ENCODE measurements at places on chromosomes 11 and 22.

- no peak for DNase-seq
Observed at GRCh38 chr22:50531962-50532674, 2.3 kb upstream of the TYMP start.

DNA sequence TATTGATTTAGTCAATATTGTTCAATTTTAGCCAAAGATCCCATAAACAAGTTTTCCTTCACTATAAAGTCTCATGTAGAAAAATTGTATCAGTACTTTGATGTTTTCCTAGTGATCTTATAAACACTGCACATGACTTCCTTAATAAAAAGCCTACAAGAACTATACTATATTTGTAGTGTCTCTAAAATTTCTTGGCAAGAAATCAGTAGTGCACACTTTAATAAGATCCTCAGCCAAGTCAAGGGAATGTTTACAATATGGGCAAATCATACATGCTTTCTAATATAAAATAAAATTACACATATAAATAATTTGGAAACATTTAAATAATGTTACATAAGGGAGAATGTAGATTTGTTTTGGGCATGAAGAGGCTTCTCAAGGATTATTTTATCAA lies 203.0 kb upstream of the CCDC179 start:
- DNase-seq = no peak

GRCh38 chr11:93133488-93134109 lies 64.2 kb downstream of the SLC36A4 start:
- DNase-seq = no peak

DNA sequence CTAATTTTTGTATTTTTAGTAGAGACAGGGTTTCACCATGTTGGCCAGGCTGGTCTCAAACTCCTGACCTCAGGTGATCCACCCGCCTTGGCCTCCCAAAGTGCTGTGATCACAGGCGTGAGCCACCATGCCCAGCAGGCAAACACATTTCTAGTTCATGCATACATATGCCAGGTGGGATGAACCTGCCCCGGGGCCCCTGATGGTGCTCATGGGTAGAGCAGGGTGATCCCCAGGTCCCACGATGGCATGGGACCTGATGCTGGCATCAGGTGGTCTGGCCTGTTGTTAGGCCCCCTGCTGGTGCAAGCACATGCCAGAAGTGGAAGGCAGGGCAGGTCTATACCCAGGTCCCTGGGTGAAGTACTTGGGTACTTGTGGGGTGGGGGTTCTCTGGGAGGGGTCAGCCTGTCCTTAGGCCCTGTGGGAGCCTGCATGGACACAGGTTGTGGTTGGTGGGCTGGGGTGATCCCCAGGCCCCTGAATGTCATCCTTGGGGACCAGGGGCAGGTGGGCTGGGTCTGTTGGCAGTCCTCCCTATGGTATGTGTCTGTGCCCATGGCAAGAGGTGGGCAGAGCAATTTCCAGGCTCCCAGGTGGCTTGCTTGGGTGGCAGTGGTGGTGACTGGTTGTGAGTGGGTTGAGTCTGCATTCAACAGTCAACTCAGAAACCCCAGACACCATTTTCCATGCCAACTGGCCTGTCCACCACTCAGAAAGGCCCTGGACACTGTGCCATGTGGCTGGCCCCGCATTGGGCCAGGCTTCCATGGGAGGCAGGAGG lies 9.6 kb upstream of the RGL4 start:
- no peak for DNase-seq

DNA sequence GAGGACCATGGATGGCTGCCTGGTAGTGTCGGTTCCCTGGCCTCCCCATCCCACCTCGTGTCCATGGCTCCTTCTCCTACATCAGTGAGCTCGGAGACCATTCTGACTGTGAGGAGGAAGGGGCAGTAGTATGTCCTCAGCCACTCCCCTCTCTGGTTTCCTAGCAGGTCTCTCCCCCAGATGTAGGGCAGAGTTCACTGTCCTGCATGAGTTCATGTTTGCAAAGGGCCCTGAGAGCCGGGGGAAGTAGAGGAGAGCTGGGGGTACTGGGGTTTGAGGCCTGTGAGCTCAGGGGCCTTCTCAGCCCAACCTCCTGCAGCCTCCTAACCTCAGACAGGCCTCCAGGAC lies 18.4 kb upstream of the ST3GAL4 start:
- DNase-seq = no peak

DNA sequence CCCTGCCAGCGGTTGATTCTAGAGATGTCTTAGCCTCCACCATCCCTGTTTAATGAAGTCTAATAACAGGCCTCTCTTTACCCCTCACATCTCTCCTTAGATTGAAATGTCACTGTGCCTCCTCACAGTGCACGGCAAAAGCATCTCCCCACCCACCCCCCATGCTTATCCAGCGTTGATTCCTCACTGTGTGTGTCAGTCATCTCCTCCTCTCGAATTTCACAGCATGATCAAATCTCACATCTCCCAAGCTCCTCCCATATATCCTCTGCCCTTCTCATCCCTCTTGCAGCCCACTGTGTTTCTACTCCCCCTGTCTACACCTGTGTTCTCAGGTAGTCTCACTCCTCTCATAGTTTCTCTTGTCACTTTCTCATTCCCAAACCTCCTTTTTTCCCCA lies 84.6 kb downstream of the DBX1 start:
- no peak for DNase-seq

DNA sequence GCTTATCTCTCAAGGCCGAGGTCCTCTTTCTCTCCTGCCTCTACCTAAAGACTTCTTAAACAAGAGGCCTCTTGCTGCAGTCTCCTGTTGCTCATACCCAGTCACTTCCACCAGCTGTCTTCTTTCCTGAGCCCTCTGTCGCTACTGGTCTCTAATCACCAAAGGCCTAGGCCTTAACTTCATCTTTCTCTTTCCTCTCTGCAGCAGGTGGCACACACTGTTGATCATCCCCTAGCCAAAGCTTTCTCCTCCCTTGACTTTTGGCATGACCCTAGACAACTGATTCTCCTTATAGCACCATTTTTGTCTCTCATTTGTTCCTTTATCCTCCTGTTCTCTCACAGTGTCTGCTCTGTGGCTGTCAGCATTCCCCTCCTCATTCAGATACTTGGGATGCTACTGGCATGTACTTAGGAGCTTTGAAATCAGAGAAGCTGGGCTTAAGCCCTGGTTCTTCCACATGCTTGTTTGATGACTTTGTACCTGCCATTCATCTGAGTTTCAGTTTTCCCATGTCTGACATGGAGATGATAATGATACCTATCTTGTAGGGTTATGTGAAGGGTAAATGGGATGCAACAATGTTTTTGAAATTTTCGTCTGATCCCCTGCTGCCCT lies 22.4 kb downstream of the ENDOD1 start:
- no peak for DNase-seq

DNA sequence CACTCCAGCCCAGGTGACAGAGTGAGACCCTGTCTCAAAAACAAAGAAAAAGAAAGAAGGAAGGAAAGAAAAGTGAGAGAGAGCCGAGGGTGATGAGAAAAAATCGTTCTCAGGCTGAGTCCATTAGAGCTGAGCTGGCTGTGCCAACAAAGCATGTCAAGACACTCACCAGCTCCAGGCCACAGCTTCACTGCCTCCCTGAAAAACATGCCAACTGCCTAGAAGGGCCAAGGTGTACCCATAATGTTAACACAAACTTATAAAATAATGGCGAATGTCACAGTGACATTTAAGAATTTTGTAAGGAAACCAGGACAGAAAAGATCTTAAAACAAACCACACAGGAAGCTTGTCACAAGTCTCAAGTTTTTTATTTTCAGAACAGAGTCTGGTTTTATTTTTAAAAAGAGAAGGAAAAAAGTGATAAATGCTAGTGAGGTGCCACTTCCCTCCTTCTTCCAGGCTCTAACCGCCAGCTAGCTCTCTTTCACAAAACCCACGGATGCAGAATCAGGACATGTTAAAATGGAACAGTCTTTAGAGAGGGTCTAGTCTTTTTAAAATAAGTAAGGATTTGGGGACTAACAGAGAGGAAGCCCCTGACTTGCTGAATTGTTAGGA lies 5.1 kb downstream of the TMEM121B start:
- no peak for DNase-seq

- no peak for DNase-seq
Observed at GRCh38 chr11:111633756-111634362, 31.6 kb downstream of the SIK2 start.

DNA sequence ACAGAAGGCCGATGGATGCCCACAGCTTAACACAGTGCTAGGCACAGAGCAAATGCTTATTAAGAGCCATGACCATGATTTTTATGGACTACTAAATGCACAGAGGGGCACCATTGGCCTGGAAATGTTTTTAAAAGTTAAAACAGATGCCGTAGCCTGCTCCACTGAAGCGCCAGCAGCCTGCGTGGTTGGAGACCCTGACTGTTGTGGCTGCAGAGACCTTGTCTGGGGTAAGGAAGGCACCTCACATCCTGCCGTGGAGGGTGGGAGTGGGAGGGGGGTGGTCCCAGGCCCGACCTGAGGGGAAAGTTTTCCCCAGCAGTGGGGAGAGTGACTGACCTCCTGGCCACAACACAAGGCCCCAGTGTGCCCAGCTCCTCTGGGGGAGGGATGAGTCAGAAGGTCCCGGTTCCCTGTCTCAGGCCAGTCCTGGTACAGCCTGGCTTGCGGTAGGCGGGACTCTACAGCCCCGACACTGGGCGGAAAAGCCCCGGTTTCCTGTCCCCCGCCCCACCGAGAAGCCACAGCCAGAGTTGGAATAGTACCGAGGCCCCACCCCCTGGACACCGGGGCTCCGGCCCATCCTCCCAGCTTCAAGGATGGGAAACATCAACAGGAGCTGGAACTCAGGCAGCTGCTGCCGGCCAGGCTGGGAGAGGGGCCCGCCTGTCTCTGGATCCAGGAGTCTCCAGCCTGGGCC lies 7.0 kb downstream of the CHST1 start:
- peak; percentile 7 for DNase-seq

DNA sequence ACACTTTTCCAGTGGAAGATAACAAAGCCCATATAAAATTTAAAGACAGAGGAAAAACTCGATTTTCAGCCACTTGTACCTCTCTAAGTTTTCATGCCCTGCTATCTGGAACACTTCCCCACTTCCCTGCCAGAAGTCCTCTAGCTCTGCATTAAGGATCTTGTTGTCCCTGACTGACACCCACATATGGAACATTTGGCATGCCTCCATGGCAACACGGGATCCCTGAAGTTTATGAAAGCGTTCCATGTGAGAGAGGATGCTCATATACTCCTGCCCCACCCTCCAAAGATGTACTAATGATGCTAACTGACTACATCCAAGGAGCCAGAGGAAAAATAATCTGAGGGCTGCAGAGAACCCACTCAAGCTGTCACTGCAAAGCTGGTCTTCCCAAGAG lies 8.8 kb upstream of the C11orf91 start:
- no peak for DNase-seq

GRCh38 chr11:86064220-86064803 lies 4.6 kb downstream of the PICALM start:
- DNase-seq = no peak

DNA sequence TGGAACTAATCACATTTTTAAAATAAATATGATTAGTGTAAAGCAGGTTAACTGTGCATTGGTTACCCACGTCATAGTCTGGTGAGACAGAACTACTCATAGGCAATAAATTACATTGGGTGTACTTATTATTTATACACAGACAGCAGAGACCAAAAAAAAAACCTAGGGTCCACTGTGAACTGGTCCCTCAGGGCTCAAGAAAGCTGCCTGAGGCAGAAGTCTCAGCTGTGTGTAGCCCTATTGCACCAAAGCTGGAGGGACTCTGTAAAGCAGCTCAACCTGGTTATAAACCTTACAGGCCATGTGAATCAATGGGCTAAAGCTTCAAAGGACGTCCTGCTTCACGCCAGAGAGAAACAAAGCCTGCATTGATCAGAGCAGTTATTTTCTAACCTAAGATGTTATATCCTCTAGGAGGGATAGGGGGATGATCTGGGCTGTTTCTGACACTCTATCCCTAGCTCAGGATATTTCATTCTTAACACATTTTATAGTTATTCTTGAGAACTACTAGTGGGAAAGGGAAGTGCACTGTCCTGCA lies 432.2 kb upstream of the ANO3 start:
- no peak for DNase-seq

- DNase-seq = peak; percentile 25
Observed at GRCh38 chr22:26330971-26331625, 98.0 kb upstream of the ASPHD2 start.

DNA sequence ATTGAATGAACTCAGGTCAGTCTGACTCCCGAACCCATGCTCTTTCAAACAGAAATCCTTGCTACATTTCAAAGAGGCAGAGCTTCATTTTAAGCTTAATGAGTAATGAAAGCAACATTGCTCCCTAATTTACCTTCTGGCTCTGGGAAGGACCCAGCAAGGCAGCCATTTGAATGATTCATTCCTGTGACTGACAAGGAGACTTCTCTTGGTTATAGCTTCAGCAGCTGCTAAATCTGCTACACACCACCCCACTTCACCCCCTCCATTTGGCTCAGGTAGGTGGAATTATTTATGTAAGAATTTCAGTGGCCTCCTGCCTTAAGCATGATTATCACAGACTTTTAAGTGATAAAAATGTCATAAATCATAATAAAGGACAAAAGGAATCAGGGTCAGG lies 117.7 kb downstream of the KCNC1 start:
- DNase-seq = no peak

DNA sequence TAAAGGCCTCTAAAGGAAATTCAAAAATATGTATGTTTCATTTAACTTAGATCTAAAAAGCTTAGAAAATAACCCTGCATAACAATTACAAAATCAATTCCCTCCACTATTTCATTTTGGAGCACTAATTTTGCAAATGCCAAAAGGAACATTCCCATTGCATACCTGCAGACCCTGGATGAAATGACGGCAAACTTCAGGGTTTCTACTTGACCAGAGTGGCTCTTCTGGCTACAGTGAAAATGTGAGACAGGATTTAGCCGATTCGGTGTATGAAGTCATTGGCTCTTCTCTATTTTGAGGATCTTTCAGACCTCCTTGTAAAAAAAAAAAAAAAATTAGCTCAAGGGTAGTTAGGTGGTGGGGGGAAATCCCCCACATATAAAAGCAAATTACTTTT lies 44.1 kb downstream of the PAX6 start:
- DNase-seq = no peak

DNA sequence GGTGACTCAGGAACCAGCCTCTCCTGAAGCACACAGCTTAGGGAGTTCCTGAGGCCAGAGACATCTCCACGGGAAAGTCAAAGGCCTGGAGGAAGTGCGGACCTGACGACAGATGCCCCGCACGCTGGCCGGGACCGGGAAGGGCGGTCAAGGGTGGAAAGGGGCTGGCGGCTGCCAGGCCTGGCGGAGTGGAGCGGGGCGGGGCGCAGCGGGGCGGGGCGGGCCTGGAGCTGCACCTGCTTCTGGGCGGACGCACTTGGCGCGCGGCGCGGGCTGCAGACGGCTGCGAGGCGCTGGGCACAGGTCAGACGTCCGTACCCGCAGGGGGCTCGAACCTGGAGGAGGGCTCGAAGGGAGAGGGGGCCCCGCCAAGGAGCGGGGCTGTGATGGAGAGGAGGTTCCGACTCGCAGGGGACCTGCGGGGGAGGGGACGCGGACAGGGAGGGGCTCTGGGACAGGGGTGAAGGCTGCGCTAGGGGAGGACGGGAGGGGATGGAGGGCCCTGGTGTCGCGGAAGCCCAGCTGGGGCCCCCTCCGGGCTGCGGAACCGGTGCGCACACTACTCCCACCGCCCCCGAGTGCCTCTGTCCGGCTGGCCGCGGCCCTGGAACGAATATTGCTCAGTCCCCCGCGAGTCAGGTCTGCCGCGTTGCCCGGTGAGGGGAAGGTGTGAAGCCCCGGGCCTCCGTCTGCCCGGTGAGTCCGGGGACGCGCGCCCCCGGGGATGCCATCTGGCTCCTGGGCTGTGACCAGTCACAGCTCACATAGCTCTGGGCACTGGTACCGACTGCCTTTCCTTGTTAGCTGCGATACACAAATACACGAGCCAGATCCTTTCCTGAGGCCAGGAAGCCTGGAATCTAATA lies at the start of gene TMEM45B:
Gene TMEM45B, plus strand, starts transcription at position 253 of the 866 bp plus-strand sequence. CDS start 36,635 bp downstream, outside the sequence.
- DNase-seq = no peak

Measured in HFF-Myc (cell line).